ENCODE measurements at places on chromosomes 5 and 9. TPM values are rescaled to one million over a fixed set of nuclear protein-coding genes. Genes with fewer than 3 reads are reported as not detected.

CATSPER3 gene
- 0.59 TPM for polyA plus RNA-seq

PCDHA4 gene
- polyA plus RNA-seq: 9.1 TPM

SLC34A3 gene
- polyA plus RNA-seq: 4.7 TPM

CCDC183 gene
- polyA plus RNA-seq: 32.1 TPM

DNA sequence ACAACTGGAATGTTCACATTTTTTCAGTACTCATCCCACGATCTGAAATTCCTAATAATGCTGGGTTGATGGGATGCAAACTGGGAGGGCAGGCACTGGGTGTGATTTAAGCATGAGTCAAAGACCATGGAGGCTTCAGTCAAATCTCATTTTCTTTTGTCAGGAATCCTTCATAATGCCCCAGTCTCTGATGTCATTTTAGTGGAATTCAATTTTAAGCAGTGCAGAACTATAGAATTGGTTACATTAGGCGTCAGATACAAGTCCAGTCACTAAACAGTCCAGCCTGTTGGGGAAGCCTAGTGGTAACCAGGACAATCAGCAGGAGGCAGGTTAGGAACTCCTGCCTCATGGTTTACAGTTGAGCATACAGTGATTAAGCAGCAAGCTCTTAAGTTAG is 41.0 kb upstream of the TMEM215 start:
- DNase-seq: no peak

GRCh38 chr9:8863069-8863468 is 1063.5 kb upstream of the DMAC1 start:
- no peak for DNase-seq

DNA sequence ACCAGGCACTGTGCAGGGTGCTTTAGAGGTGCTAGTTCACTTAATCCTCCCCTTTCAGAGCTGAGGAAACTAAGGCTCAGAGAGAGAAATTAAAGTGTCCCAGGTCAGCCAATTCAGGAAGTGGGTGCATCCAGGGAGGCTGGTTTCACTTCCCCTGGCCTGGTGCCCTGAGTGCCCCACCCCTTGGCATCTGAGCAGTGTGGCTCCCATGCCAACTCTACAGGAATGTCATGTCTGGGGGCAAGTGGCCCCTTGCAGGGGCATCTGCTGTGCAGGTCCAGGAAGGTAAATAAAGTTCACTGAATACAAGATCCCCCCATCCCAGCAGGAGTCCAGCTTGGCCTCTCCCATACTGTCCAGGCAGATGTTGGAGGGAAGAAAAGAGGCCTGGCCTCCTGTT is 4.4 kb upstream of the N4BP3 start:
- DNase-seq: no peak

- DNase-seq: no peak
Measured at GRCh38 chr9:80305136-80305535, 733.4 kb downstream of the TLE4 start.

- no peak for DNase-seq
Measured at GRCh38 chr5:129031886-129032683, 62.5 kb upstream of the ISOC1 start.

GRCh38 chr5:173278172-173278571 is 43.2 kb upstream of the NKX2-5 start:
- DNase-seq: no peak
